Pancreas (tissue), 10 donors: ENCODE measurements at places on chromosomes 7 and 10. TPM values are rescaled to one million over a fixed set of nuclear protein-coding genes. Genes with fewer than 3 reads are reported as not detected.

Gene PNLIPRP2
- 1,889 TPM for total RNA-seq

Gene FAM180A
- 0.49 TPM for total RNA-seq

Gene FAM24B
- 4.9 TPM for total RNA-seq

Gene ZNF488
- total RNA-seq = 0.09 TPM

Gene CNPY1
- not detected for total RNA-seq

Gene CYP2W1
- total RNA-seq = 0.35 TPM

DNA sequence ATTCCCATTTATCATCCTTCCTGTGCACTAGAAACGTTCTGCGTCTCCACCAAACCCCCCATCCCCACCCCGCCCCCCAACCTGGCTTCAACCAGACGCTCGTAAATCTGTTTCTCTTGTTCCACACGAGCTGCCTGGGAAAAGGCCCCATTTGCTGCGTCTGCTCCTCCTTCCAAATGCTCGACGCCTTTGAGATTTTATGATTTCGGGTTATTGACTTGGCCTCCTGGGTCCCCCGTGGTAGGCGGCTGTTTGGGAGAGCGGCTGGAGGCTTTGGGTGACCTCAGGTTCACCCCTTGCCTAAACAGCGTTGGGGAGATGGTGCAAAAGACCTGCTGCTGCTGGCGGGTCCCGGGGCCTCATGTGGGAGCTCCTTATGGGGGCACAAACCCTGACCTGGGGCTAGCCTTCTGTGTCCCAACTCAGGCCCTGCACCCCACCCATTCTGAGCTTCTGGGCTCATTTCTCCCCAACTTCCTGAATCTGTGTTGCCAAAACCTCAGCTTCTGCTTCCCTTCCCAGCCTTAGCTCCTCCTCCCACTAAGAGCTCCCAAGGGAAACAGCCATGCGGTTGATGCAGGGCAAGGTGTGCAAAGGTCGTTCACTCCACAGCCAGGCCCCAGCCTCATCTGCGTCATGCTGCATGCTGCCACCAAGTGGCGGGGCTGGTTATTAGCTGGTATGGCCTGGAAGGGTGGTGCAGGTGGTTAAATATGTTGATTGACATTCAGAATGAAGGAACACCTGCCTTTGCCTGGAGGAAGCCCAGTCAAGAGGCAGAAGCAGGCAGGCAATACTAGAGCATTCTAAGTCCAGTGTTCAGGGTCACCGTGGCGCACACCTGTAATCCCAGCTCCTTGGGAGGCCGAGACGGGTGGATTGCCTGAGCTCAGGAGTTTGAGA is 49.1 kb upstream of the ELN start:
- H3K4me3 ChIP-seq = no peak overlapping the region
- H3K27ac ChIP-seq = no peak overlapping the region
- peak; percentile 87 for DNase-seq

DNA sequence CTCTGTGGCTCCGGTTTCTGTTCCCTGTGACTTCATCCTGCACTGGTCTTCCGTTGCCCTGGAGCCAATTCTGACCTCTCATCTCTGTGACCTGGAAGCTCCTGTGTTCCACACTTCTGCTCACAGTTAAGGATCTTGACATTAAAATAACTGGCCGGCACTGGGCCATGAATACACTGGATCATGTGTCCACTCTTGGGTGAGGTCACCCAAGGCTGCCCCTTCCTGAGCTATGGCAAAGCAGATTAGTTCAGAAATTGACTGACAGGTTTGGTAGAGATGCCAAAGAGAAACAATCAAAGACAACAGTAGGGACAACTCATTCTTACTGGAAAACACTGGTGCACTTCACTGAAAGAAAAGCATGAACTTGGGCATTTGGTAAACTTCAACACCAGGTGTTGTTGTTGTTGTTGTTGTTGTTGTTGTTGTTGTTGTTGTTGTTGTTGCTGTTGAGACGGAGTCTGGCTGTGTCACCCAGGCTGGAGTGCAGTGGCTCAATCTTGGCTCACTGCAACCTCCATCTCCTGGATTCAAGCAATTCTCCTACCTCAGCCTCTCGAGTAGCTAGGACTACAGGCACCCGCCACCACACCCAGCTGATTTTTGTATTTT is 36.7 kb upstream of the GRID1 start:
- DNase-seq = no peak
- H3K4me1 ChIP-seq = peaks cover 5% of the 10 kb centered on the region
- no peak overlapping the region for H3K4me3 ChIP-seq
- H3K36me3 ChIP-seq = no peaks in the 10 kb centered on the region

DNA sequence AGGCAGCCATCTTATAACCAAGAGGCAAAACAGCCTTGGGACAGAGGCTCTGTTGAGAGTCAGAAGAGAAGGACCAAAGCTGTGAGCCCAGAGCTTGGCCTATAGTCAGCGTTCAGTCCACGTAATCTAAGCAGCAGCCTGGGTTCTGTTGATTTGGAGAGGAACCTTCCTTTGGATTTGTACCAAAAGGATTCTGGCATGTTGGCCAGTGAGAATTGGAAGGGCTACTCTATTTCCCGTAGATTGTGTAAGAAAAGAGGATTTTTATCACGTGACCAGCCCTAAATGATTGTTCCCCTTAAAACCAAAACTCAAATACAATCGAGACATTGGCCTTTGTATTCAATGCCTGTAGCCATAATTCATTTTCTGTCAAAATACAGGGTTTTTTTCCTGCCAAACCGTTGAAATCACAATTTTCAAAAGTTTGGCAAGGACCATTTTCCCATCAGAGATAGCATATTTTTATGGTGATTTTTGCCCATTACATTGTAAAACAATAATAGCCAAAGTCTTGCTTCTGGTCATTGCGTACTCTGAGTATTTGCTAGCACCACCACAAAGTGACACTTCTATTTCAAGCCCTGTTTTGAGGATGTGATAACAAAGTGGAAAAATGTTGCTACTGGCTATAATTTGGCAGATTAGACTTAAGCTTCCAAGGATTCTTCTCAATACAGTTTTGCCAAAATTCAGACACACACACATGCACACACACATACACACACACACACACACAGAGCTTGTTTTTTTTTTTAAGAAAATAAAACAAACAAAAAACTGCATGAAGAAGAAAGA is 23.1 kb upstream of the BMPER start:
- H3K27ac ChIP-seq = no peak overlapping the region
- H3K36me3 ChIP-seq = no peaks in the 10 kb centered on the region
- no peaks in the 10 kb centered on the region for H3K27me3 ChIP-seq
- no peak overlapping the region for H3K4me3 ChIP-seq
- no peaks in the 10 kb centered on the region for H3K4me1 ChIP-seq
- no peak for DNase-seq

DNA sequence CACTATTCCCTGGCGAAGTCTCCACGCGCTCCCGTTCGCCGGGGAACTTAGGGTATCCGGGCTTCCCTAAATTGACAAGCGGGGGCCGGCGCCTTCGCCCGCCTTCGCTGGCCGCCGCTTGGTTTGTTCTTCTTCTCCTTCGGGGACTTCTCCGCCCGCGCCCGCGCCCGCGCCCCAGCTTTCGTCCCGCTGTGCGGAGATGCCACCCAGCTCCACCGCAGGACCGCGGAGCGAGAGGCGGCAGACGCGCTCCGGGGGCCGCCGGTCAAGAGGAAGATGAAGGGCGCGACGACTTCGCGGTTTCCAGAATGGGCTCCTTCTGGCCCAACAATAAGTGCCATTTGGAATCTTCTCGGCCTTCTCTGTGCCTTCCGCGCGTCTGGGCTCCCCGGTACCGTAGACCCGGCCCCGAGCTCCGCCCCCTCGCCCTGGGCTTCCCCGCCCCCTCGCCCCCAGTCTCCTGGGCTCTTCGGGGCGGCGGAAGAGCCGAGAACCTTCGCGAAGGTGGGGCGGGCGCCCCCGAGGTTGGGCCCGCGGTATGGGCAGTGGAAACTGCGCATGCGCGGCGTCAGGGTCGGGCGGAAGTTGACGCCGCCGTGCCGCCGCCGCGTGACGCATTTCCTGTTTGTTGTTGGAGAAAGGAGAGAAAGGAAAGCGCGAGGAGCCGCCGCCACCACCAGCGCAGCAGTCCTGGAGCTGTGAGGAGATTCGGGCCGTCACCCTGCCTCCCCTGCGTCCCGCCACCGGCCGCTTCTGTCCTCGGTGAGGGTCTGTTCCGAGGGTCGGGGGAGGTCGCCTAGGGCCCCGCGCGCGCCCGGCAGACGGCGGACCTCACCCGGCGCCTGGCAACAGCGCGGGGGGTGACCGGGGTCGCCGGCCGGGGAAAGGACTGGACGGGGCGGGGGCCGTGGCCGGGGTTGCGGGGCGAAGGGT is at the start of gene DNAJB6:
DNAJB6 (plus strand) TSS at position 622 of the 933 bp plus-strand sequence. CDS start 21,569 bp downstream, outside the sequence.
- peak within 1 kb of the TSS; percentile 77 for H3K27ac ChIP-seq
- peak within 1 kb of the TSS; percentile 65 for H3K4me3 ChIP-seq
- no peaks in the 10 kb centered on the region for H3K36me3 ChIP-seq

DNA sequence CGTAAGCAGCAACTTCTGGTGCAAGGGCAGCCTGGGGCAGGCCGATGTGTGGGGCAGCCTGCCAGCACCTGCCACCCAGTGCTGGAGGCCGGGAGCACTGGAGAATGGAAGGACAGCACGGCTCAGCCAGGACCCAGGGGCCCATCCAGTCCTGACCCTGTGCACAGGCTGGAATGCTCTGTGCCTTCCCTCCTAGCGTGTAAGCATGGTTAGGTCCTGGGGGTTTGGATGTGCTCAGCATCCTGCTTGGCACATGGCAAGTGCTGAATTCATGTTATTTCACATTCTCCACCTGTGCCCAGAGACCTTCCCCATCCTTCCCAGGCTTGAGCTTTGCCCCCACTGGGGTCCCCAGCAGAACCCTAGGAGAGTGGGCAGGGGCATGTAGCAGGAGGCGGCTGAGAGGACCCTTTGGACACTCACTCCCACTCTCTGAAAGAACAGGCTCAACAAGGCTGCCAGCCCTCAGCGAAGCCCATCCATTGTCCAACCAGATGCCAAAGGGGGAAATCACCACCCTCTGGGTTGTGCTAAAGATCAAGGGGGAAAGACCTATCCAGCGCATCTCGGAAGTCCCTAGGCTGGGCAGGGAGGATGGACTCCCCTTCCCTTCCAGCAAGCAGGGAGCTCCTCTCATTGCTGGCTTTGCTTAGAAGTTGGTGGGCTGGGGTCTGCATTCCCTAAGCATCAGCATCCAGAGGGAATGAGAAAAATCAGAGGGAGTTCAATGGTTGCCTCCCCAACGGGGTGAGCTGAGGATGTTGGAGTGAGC is 29.7 kb downstream of the ANXA8 start:
- no peak overlapping the region for H3K27ac ChIP-seq
- no peak overlapping the region for H3K4me3 ChIP-seq
- no peaks in the 10 kb centered on the region for H3K27me3 ChIP-seq
- H3K36me3 ChIP-seq = no peaks in the 10 kb centered on the region

GRCh38 chr10:85105614-85106255 is 777.3 kb downstream of the CCSER2 start:
- H3K4me1 ChIP-seq = no peaks in the 10 kb centered on the region
- no peaks in the 10 kb centered on the region for H3K36me3 ChIP-seq
- H3K4me3 ChIP-seq = no peak overlapping the region
- no peak overlapping the region for H3K27ac ChIP-seq
- no peak for DNase-seq

DNA sequence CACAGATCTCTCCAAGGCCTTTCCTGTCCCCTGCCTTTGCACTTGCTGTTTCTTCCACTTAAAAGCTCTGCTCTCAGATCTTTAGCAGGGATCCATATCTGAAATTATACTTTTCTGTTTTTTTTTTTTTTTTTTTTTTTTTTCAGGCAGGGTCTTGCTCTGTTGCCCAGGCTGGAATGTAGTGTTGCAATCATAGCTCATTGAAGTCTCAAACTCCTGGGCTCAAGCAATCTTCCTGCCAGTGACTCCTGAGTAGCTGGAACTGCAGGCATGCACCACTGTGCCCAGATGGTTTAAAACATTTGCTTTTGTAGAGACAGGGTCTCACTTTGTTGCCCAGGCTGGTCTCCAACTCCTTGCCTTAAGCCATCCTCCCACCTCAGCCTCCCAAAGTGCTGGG is 5.0 kb upstream of the TSPAN15 start:
- H3K4me3 ChIP-seq = no peak overlapping the region
- H3K27ac ChIP-seq = peak overlapping the region; percentile 22
- H3K4me1 ChIP-seq = peaks cover 9% of the 10 kb centered on the region
- H3K36me3 ChIP-seq = no peaks in the 10 kb centered on the region
- no peaks in the 10 kb centered on the region for H3K27me3 ChIP-seq

DNA sequence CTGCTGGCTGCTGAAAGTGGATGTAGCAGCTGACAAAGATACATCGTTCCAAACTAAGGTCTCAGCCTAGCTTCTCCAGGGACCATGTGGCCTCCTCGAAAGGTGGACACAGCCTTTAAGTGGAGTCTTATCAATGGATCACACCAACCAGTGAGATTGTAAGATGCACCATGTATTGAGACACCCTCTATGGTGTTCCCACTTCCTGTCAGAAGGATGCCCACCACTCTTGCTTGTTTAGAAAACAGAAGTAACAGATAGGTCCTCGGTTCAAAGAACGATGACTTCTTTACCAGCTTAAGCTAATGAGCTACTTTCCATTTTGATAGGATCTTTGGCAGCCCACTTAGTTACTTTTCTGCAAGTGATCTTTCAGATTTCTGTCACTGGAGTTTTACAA is 34.3 kb downstream of the SLC25A13 start:
- H3K27ac ChIP-seq = no peak overlapping the region
- no peak for DNase-seq
